GM13976 (cell line): ENCODE measurements at places on chromosomes 6 and 20.

GRCh38 chr6:14772188-14772587, 473.7 kb upstream of the JARID2 start:
- DNase-seq: no peak

- no peak for DNase-seq
Measured at GRCh38 chr6:92271091-92271490, 1148.3 kb downstream of the EPHA7 start.

DNA sequence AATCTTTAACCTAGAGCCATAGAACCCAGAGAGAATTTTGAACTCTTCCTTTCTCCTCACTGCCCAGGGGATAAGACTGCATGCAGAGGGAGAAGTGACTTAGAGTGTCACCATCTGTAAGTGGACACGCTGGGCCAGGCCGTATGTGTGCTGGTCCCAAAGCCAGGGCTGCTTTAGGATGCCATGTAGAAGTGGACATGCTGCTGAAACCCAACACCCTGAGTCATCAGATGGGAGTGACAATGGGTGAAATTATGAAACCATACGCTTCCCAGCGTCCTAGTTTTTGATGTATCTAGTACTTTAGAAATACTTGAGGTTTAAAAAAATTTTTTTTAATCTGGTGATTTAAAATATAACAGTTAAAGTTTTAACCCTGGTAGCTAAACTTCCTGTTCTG, 191.1 kb downstream of the FNDC1 start:
- DNase-seq: no peak

DNA sequence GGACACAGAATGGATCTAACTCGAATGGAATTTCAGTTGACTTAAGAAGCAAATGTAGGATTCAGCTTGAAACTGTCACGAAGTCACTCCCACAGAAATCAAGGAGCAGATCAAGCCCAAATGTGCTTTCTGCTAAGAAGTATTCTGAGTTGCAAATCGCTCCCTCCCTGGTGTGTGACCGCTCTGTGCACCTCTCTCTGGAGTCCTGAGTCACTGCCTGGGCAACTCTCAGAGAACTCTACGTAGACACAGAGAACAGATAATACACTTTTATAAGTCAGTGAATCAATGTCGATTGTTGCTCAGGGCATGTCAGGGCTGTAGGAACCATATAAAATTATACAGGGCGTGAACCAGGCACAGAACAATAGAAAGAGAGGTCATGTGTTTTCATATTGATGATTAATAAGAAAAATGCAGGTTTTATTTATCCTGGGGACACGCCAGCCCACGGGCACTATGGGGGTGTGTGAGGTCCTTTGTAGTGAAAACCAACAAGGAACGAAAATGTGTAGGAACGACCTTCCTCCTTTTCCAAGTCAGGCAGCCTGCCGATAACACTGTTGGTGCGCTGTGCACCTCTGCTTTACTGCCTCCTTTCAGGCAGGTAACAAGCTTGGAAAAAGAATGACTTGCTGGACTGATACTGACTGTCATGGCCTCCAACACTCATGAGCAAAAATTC, 248.1 kb upstream of the FOXQ1 start:
- no peak for DNase-seq

GRCh38 chr6:158775832-158776231, 43.3 kb downstream of the EZR start:
- no peak for DNase-seq

DNA sequence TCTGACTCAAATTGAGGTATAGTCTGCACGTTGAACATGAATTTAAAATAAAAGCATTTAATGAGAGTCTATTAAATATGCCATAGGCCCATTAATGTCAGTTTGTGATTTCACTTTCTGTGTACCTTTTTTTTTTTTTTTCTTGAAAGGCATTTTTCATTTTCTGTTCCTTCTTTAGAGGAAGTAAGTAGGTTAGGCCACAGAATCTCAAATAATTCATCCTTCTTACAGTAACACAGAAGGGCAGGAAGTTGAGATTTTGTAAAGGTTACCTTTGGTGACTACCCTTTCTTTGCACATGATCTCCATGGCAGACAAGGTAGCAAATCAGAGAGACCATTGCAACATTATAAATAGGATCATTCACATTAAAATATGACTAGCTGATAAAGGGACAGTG, 9.6 kb downstream of the L3MBTL3 start:
- peak; percentile 34 for DNase-seq

- no peak for DNase-seq
Measured at GRCh38 chr6:134436950-134437349, 119.0 kb upstream of the SGK1 start.

DNA sequence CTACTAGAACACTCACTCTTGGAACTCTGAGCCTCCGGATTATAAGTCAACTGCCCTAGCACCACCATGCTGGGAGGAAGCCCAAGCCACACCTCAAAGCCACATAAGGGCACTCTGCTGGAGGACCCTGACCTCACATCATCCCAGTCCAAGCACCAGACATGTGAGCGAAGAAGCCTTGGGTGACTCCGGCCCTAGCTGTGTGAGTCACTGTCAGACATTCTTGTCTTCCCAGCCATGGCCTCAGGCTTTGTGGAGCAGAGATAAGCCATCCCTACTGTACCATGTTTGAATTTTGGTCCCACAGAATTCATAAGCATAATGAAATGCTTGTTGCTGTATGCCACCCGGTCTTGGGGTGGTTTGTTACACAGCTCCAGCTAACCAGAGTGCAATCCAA, 247.7 kb downstream of the SOD2 start:
- no peak for DNase-seq

GRCh38 chr6:14320332-14320731, 202.8 kb downstream of the CD83 start:
- no peak for DNase-seq

GRCh38 chr20:53032478-53032932, 60.3 kb downstream of the TSHZ2 start:
- DNase-seq: no peak

DNA sequence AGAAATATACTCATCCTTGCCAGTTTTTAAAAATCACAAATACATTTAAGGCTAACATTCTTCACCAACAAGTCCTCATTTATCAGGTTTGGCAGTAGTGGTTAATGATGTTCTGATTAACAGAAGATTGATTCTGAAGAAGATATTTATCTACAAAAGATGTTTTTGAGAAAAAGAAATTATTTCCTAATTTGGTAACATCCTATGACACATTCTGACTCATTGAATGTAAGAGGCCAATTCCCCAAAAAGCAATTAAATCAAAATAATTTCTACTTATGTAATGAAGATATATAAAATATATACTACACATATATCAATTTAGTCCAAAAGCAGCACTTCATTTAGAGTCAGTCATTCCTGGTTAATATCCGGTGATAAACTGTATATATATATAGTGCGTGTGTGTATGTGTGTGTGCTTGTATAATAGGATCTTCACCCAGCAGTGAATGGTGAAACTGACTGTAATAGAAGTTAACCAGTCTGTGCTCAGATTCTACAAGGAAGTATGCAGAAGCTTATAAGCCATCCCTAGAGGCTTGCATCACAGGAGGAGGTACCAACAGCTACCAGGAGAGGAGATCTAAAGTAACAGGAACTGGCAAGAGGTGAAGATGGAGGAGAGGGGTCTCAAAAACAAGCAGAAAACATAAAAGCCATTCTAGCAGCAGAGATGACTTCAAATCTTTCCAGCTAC, 82.9 kb upstream of the MARCKS start:
- DNase-seq: no peak

DNA sequence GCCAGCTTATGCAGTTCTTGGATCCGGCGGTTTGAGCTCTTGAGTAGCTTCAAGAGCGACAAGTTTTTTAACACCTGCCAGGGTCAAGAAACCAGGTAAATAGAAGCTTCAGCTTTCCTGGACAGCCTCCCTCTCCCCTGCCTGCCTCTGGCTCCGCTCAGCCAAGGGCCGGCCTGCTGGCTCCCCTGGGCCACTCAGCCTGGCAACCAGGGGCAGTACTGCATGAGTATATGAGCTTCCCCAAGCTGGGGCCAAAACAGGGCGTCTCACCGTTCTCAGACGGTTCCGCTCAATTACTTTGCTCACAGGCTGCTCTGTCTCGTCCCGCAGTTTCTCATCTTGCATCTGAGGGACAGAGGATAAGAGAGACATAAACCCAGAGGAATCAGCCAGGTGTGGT, 856 bp downstream of the TP53TG5 start:
- DNase-seq: no peak

DNA sequence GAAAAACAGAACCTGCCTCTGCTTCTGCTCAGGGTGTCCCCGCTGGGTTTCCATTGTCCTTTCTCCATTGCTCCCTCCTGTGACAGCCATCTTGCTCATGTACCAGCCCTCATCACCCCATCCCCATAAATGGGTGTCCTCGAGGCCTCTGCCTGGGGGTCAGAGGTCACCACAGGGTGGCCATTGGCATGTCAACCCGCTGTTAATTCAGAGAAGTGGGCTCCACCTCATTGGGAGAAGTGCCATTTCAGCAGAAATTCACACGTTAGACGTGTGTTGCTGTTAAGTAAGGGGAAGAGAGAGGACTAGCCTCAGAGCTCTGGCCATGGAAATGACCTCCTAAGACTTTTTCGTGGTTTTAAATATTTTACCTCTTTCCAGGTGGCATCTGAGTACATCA, 71.9 kb downstream of the PTPN1 start:
- DNase-seq: no peak

DNA sequence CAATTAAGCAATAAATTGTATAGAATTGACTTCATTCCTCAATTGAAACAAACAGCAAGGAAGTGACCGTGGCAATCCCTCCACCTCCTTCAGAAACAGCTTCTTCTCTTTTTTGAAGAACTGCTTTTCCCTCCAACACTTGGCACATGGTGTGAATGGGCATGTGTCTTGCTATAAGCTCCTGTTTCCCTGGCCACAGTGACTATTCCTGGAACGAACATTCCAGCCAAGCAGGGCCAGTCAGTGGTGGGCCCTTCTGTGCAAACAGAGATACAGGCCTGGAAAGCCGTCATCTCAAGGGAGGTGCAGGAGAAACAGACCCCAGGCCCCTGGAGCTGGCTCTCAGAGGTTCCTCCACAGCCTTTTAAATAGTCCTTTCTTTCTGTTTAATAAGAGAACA, 6.9 kb downstream of the TXNDC5 start:
- DNase-seq: no peak

- no peak for DNase-seq
Measured at GRCh38 chr6:135922174-135922573, 70.7 kb downstream of the PDE7B start.

DNA sequence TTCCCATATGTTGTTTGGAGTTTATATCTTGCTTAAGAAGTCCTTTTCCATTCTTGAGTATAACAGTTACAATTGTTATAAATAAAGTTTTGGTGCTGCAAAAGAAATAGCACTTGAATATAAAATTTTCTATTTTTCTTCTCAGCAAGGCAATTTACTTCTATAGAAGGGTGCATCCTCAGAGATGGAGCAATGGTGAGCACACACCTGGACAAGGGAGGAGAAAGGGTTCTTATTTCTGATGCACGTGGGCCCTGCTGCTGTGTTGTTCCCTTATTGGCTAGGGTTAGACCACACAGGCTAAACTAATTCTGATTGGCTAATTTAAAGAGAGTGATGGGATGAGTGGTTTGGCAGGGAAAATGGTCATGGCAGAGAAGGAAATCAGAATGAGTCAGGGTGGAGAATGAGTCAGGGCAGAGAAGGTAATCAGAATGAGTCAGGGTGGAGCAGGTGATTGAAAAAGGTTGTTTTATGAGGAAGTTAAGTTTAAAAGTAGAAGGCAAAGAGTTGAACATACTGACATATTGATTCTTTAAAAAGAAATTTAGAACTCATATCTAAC, 38.0 kb downstream of the CST8 start:
- DNase-seq: no peak

GRCh38 chr6:162866656-162867055, 138.9 kb downstream of the PACRG start:
- DNase-seq: no peak

- DNase-seq: no peak
Measured at GRCh38 chr20:33893314-33893713, 82.2 kb downstream of the CHMP4B start.

DNA sequence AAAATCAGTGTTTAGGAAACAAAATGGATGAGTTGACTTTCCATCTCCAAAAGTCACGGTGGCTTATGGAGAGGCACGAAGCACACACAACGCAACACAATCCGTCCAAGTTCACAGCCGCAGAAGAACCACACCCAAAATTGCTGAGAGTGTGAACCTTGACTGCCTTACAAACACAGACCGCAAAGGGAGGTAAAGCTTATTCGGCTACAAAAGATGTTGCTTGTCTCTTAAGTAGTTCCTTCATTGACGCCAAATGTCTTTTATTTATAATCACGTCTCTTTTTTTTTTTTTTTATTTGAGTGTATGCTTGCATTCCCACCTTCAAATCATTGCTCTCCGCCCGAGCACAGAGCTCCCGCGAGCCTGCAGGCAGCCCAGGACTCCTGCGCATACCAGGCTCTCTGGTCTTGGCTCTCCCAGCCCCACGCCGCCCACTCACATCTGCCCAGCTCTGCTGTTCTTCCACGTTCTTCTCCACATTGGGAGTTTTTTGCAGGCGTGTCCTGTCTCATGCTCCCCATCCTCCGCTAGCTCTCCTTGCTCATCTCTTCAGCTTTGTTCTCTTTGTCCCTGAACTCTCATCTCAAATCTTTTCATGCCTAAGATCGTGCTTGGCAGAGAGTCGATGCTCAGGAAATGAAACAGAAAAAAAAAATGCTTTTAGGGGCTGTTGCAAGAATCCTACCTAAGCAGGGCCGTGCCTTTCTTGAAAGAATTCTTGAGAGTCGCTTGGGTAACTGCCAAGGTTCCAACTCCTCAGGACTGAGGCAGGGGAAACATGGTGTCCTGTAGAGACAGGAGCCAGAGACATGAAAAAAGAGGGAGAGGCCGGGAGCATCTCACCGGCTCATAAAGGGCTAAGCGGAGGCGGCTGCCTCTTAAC, 25.8 kb downstream of the LY86 start:
- no peak for DNase-seq

DNA sequence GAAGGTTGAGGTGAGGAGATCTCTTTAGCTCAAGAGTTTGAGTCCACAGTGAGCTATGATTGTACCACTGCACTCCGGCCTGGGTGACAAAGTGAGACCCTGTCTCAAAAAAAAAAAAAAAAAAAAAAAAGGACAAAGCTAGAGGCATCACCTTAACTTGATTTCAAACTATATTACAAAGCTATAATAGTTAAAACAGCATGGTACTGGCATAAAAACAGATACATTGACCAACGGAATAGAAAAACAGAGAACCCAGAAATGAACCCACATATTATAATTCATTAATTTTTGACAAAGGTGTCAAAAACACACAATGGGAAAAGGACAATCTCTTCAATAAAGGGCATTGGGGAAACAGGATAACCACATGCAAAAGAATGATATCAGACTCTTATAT, 50.8 kb upstream of the MBOAT1 start:
- DNase-seq: no peak

DNA sequence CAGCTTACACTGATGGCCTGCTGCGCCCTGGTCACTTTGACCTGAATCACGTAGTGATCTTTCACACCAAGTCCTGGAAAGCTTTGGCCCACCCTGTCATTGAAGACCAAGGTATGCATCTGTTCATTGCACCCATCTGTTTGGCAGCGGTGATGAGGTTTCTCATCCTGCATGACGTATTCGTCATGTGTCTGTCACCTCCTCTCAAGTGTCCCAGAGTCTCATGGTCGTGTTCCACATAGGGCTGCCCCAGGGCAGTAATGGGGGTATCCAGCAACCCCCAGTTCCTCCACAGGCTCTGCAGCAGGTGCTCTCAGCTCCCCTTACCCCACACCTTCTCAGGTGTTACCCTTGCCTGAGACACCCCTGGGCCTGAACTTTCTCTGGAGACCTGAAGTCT, 104.1 kb downstream of the SYNDIG1 start:
- no peak for DNase-seq

- peak; percentile 34 for DNase-seq
Measured at GRCh38 chr6:15876406-15876805, 213.6 kb upstream of the DTNBP1 start.
